ENCODE measurements at places on chromosomes 11 and 22. TPM values are rescaled to one million over a fixed set of nuclear protein-coding genes. Genes with fewer than 3 reads are reported as not detected.

DNA sequence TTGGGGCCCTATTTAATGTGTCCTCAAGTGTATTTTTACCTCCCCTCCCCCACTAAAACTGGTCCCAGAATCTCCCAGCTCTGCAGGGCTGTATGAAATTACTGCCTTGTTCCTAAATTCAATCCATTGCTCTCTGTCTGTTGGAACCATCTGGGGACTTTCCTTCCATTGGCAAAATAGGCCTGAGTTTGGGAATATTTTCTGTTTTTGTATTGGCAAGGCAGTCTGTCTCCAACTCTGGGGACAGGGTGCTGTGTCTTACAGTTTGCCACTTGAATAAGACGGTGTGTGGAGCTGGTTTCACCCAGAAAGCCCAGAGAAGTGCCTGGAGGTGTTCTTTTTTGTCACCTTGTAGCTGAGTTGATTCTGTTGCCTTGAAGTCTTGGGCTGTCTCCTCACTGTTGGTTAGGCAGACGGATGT is 1.3 kb downstream of the PACS1 start:
- peak; percentile 57 for DNase-seq
- no peaks in the 10 kb centered on the region for H3K27me3 ChIP-seq
- peak overlapping the region; percentile 83 for H3K27ac ChIP-seq
- H3K36me3 ChIP-seq = peaks cover 13% of the 10 kb centered on the region
- H3K4me1 ChIP-seq = peaks cover 24% of the 10 kb centered on the region
- peak overlapping the region; percentile 69 for H3K4me3 ChIP-seq

DNA sequence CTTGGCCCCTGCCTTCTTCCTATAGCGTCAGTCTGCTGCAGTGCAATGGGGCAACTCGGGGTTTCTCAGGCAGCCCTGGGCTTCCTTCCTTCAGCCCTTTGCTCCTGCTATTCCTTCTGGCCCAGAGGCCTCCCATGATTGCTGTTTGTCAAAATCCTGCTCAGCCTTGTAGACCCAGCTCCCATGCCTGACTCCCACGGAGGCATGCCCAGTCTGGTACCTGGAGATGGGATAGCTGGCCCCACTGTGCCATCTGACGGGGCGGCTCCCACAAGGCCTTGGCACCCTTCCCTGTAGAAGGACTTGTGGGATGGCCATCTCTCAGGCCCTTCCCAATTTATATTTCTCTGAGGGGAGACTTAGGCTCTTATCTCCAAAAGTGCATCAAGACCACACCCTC is 590 bp upstream of the CD6 start:
- peaks cover 21% of the 10 kb centered on the region for H3K4me1 ChIP-seq
- H3K27ac ChIP-seq = peak overlapping the region; percentile 96
- H3K36me3 ChIP-seq = no peaks in the 10 kb centered on the region

DNA sequence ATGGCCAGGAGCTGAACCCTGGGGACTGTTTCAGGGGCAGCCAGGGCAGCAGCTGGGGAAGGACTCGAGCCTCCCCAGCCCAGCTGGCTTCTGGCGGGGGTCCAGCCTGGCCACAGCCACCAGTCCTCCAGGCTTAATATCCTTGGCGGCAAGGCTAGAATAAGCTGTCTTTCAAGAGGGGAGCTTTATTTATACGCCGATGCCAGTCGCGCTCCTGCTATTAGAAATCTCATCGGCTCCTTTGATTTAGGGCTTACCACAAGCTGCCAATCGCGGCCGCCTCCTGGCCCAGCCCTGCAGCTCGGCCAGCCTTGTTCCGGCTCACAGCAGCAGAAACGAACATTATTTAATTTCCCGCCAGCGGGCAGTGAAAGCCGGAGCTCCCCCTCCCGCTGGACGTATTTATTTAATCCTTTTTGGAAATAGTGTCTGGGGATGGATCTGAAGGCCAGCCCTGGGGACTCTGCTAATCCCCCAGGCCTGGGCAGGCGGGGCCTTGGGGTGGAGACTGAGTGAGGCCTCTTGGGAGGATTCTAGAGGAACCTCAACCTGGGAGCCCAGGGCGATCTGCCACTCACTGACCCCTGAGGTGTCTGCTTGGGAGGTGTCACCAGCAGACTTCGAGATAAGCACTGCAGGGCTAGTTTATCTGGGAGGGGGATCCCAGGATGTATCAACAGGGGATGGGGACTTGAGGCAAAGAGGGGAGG is 363.1 kb downstream of the MN1 start:
- DNase-seq = no peak
- no peaks in the 10 kb centered on the region for H3K27me3 ChIP-seq
- no peaks in the 10 kb centered on the region for H3K36me3 ChIP-seq
- no peak overlapping the region for H3K27ac ChIP-seq
- H3K4me1 ChIP-seq = no peaks in the 10 kb centered on the region
- H3K4me3 ChIP-seq = no peak overlapping the region

DNA sequence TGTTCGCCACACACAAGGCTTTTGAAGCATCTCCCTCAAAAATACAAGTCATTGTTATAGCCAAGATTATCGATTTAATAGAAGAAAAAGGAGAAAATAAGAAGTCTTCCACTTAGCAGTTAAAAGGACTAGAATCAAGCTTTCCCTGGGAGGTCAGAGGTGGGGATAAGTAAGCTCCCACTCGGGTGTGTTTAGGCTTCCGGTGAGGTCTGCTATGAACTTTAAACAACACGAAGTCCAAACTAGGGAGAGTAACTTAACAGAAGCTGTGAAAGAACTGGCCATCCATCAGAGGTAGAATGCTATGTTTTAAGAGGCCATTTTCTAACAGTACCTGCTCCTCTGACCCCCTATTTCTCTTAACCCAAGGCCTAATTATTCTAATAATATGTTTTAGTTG is 91.4 kb upstream of the APOA1 start:
- H3K4me3 ChIP-seq = no peak overlapping the region
- no peaks in the 10 kb centered on the region for H3K27me3 ChIP-seq
- peak overlapping the region; percentile 81 for H3K27ac ChIP-seq
- H3K36me3 ChIP-seq = no peaks in the 10 kb centered on the region

DNA sequence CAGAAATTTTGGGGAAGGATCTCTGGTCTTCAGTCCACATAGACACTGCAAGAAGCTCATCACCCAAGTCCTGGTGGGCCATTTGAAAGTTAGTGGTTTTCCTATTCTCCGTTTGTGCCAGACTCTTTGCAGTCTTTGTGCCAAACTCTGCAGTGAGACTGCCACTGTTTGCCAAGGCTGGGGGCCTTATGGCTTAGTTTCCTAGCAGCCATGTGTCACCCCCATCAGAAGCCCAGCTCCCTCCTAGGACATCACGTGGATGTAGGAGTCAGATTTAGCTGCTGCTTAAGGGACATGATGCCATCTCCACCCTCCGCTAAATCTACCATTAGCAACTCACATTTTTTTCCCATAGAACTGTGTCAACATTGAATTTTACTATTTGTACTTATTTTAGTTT is 220.0 kb downstream of the C11orf91 start:
- no peak for DNase-seq
- H3K4me3 ChIP-seq = no peak overlapping the region
- H3K27me3 ChIP-seq = no peaks in the 10 kb centered on the region
- no peaks in the 10 kb centered on the region for H3K4me1 ChIP-seq

GRCh38 chr22:40547729-40548143 is 88.8 kb downstream of the MRTFA start:
- H3K4me1 ChIP-seq = no peaks in the 10 kb centered on the region
- peaks cover 5% of the 10 kb centered on the region for H3K36me3 ChIP-seq
- H3K27me3 ChIP-seq = no peaks in the 10 kb centered on the region
- H3K4me3 ChIP-seq = no peak overlapping the region
- no peak for DNase-seq
- H3K27ac ChIP-seq = no peak overlapping the region

DNA sequence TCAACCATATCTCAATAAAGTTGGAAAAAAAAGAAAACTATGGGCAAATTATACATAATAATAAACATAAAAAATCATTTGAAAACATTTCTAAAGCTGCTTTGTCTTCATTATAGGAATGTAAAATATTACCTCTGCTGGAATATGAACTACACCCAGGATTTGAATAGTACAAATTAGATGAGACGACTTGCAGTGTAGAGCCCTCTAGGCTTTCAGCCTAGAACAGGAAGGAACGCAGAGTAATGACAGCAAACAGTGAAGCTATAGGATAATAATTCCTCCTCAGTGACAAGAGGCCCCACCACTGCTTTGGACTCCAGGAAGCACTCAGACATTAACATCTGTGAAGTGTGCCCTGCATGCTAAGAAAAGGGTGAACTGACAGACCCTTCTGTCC is 7.7 kb downstream of the OR2AG1 start:
- no peak for DNase-seq
- H3K4me3 ChIP-seq = no peak overlapping the region
- H3K4me1 ChIP-seq = no peaks in the 10 kb centered on the region

GRCh38 chr11:100681064-100681502 is 6.0 kb upstream of the ARHGAP42 start:
- no peaks in the 10 kb centered on the region for H3K4me1 ChIP-seq
- H3K36me3 ChIP-seq = no peaks in the 10 kb centered on the region
- no peak for DNase-seq
- H3K27me3 ChIP-seq = no peaks in the 10 kb centered on the region

DNA sequence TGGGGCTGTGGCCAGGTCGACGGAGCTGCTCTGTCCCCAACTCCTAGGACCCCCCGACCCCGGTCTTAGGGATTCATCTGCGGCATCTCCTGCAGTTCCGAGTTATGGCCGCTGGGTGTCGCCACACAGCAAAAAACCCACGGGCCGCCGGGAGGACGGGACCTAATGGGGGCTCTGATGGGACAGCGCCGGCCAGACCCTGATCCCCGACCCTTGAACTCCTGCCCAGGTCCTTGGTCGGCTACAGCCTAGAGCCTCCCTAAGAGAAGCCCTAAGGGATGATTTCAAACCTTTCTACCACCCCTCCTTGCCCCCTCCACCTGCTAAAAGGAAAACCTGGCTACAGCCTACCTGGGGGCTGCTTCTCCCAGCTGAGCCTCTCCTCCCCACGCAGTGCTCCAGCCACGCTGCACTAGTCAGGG is 30.8 kb upstream of the LRRC10B start:
- peaks cover 5% of the 10 kb centered on the region for H3K4me1 ChIP-seq
- no peak overlapping the region for H3K27ac ChIP-seq
- no peaks in the 10 kb centered on the region for H3K27me3 ChIP-seq

DNA sequence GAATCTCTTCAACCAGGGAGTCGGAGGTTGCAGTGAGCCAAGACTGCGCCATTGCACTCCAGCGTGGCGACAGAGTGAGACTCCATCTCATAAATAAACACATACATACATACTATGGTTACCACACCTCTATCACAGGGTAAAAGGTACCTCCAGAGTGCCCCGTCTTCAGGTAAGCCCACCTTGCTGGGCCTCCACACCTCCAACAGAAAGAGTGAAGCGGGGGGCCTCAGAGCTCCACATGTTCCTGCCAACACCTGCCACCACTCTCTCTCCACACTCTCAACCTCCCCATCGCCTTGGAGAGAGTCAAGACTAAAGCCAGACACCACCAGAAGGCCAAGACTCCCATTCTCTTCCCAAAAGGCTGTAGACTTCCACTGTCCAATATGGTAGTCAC is 10.3 kb upstream of the VWCE start:
- H3K4me1 ChIP-seq = no peaks in the 10 kb centered on the region
- no peak for DNase-seq
- no peaks in the 10 kb centered on the region for H3K27me3 ChIP-seq

EFEMP2 gene
- 16.0 TPM for total RNA-seq

UBQLNL gene
- 0.60 TPM for total RNA-seq
